Pulmonary artery endothelial cell (primary cell): ENCODE measurements at places on chromosomes 5 and 9. TPM values are rescaled to one million over a fixed set of nuclear protein-coding genes. Genes with fewer than 3 reads are reported as not detected.

Gene PCDHB15
- 0.26 and 0.95 TPM in 2 replicates for total RNA-seq

Gene IRF1
- 10.1 and 16.4 TPM in 2 replicates for total RNA-seq

Gene TOR2A
- total RNA-seq, result 5.8 and 7.8 TPM in 2 replicates

Gene PCDHB4
- 0.04 and 0.07 TPM in 2 replicates for total RNA-seq

Gene PLPPR1
- 0.25 and 0.26 TPM in 2 replicates for total RNA-seq

Gene OTP
- total RNA-seq, result not detected in 2 replicates

Gene SPATA31C1
- total RNA-seq, result not detected in 2 replicates

Gene ANKRD18A
- 0.21 and 1.5 TPM in 2 replicates for total RNA-seq

Gene NKD2
- total RNA-seq, result 0.13 TPM in 1 of 2 replicates, not detected in the other

Gene DNAI1
- total RNA-seq, result not detected in 2 replicates

Gene ITGA1
- total RNA-seq, result 2.2 and 5.2 TPM in 2 replicates

Gene NR2F1
- 31.3 and 32.4 TPM in 2 replicates for total RNA-seq

Gene SLC36A2
- total RNA-seq, result not detected in 2 replicates

Gene SPINK6
- not detected in 2 replicates for total RNA-seq

Gene DNAJC25
- total RNA-seq, result 3.8 and 4.7 TPM in 2 replicates

Gene ADCY2
- total RNA-seq, result not detected in 2 replicates

Gene DRD1
- total RNA-seq, result not detected in 2 replicates

Gene HMHB1
- not detected in 2 replicates for total RNA-seq

Gene TAF11L10
- total RNA-seq, result not detected in 2 replicates

Gene TMEM252
- not detected in 2 replicates for total RNA-seq

Gene C1QTNF2
- 0.07 and 0.11 TPM in 2 replicates for total RNA-seq

Gene FOXD4L5
- total RNA-seq, result 0.11 and 0.13 TPM in 2 replicates

Gene IFNA21
- not detected in 2 replicates for total RNA-seq

Gene EHMT1
- 68.3 and 70.8 TPM in 2 replicates for total RNA-seq

Gene WDR38
- total RNA-seq, result 0.07 TPM in 1 of 2 replicates, not detected in the other

Gene PDE8B
- total RNA-seq, result not detected in 2 replicates

Gene LCN15
- not detected in 2 replicates for total RNA-seq

Gene PRKAA1
- total RNA-seq, result 135 and 136 TPM in 2 replicates

Gene ANKRD20A1
- total RNA-seq, result 1.3 and 1.6 TPM in 2 replicates

Gene CCL28
- 0.85 and 1.1 TPM in 2 replicates for total RNA-seq

Gene USP20
- total RNA-seq, result 7.5 and 9.0 TPM in 2 replicates

Gene LAMC3
- 0.07 TPM in 1 of 2 replicates, not detected in the other for total RNA-seq
